ENCODE measurements at places on chromosomes 2 and 18.

- no peak for DNase-seq
Measured at GRCh38 chr2:233828546-233829192, 25.7 kb downstream of the HJURP start.

GRCh38 chr2:67399831-67400489, 2.8 kb downstream of the ETAA1 start:
- no peak for DNase-seq

GRCh38 chr18:36634573-36635216, 194.1 kb downstream of the TPGS2 start:
- no peak for DNase-seq

- no peak for DNase-seq
Measured at GRCh38 chr2:211216221-211216620, 659.8 kb downstream of the CPS1 start.

- no peak for DNase-seq
Measured at GRCh38 chr2:224908818-224909217, 133.4 kb downstream of the DOCK10 start.

DNA sequence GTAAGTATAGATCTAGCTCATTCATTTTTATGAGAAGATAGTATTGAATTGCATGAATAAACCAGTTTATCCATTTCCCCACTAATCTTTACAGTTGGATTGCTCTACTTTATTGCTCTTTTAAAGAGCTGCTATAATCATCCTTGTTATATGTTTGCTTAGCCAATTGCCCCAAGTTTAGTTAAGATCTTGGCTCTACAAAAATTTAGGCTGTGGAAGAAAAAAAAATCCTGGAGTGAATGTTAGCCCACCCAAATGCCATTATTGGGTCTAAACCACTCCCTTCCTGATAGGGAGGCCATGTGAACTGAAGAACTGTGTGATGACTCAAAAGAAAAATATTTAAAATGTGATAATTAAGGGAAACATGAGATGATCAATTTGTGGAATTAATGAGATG, 2.9 kb downstream of the ALS2 start:
- no peak for DNase-seq

DNA sequence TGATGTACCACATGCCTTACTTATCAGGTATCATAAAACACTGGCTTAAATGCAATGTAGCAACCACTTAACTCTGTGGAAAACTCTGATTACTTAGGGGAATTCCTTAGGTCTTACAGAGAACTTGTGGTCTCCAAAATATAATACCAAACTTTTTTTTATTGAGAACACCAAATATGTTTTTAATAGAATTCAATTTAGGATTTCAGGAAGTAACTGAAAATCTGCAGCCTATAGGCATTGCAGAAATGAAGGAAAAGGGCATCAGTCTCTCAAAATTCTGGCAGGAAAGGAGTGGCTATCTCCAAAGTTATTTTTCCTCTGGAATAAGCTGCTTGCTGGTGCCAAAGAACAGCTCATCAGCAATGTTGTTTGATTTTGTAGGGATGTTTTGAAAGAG, 105.3 kb upstream of the UGP2 start:
- no peak for DNase-seq

GRCh38 chr18:22702806-22703205, 230.3 kb upstream of the RBBP8 start:
- no peak for DNase-seq

GRCh38 chr2:239602290-239603282, 201.8 kb upstream of the HDAC4 start:
- no peak for DNase-seq

GRCh38 chr18:79560861-79561210, 118.8 kb upstream of the CTDP1 start:
- DNase-seq = no peak

DNA sequence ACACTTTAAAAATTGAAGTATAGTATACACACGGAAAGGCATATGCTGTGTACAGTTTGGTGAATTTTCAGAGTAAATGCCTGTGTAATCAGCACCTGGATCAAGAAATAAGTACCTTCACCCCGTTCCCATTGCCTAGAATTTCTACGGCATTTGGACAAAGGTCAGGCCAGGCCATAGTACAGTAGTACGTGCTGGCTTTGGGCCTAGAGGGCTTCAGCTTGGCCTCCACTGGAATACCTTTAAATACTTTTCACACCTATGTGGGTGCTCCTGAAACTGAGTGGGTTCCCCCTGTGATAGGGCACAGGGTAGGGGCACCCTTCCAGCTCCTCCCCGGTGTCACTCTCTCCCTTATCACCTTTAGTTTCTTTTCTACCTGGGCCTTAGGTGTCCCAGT, 26.5 kb downstream of the TET3 start:
- DNase-seq = no peak

- DNase-seq = no peak
Measured at GRCh38 chr18:69518989-69519388, 118.3 kb downstream of the DOK6 start.

DNA sequence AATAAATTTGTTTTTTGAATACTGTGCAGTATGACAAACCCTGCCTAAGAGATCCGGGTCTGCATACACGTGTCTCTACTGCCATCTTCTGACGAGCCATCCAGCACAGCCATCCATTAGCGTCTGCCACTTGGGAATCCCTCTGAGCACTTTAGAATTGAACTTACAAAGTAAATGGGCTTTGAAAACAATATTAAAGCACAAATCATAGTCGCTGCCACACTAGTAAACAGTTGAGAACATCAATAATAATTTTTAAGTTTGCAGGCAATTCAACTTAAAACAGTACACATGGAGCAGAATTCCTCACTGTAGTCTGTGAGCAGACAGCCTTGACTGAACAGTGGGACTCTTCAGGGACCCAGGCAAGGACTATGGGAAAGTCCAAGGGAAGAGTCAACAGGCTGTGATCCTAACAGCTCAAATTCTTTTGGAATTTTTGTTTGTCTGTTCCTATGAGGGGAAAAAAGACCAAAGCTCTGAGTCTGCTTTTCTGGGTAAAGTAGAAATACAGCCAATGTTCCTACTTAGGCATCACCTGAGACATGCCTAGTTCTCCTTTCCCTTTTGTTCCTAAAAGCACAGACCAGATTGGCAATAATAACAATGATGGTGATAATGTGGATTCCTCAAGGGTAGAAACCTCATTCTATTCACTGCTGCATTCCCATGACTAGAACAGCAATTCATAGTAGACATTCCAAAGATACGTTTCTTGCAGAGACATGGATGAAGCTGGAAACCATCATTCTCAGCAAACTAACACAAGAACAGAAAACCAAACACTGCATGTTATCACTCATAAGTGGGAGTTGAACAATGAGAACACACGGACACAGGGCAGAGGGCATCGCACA, 92.9 kb downstream of the MREG start:
- peak; percentile 19 for DNase-seq

DNA sequence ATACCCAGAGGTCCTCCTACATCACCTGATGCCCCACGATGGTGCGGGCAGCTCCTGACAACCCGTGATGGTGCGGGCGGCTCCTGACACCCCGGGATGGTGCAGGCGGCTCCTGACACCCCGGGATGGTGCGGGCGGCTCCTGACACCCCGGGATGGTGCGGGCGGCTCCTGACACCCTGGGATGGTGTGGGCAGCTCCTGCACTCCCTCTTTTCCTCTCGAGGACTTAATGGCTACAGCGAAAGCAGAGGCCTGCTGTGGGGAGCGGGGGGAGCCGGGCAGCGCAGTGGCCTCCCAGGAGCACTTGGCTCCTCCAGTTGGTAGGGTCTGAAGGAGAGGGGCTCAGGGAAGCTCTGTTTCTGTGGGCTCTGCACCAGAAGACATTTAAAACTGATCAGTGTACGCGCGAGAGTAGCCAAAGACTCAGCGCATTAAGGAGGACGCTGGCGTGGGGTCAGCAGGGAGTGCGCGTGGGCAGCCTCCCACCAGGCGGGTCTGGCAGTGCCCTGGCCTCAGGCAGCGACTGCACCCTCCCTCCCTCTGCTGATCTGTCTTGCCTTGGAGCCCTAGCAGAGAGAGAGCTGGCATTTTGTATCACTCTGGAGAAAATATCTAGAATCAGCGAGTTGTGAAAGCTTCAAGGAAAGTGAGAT, 464.5 kb upstream of the MYT1L start:
- DNase-seq = no peak

DNA sequence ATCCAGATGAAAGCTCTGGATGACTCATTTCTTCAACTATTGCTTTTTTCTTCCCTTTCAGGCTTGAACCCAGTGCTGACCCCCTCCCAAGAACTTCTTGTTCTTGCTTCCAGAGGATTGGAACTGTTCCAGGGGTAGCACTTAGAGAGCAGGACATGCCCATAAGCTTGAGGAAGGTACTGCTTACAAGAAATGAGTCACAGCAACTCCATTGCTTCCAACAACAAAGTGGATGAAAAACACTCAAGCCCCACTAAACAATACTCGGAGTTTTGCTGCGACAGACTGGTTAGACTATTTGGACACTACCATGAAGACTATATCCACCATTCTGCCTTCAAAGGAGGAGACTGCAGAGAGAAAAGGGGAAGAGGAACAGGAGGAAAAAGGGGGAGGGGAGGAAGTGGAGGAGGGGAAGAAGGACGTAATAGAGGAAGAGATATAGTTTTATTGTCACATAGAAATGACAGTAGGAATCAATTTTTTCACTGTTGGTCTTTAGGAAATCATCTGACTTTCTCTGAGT, 1.6 kb upstream of the EPC2 start:
- DNase-seq = no peak

DNA sequence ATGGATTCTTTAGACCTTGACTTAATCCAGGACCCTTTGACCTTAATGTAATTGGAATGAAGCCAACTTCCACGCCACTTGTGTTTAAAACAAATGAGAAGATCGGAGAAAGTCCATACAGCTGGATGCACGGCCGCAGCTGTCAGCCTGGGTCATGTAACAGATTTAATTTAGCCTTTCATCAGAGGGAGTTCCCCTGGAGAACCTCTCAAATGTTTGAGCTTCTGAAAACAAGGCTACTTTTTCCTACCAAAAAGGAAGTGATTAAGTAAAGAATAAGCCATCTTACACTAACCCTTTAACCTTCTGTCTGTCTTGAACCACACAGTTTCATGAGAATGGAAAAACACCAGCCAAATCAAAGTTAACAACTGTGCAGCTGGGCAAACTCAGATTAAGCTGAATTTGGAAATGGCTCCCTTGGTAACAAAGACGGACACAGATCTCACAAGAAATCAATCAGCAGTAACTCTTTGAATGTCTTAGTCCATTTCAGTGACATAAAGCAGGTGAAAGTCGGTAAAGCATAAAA, 103.6 kb downstream of the DOCK10 start:
- DNase-seq = peak; percentile 7

GRCh38 chr2:184562532-184562931, 35.8 kb upstream of the ZNF804A start:
- no peak for DNase-seq

DNA sequence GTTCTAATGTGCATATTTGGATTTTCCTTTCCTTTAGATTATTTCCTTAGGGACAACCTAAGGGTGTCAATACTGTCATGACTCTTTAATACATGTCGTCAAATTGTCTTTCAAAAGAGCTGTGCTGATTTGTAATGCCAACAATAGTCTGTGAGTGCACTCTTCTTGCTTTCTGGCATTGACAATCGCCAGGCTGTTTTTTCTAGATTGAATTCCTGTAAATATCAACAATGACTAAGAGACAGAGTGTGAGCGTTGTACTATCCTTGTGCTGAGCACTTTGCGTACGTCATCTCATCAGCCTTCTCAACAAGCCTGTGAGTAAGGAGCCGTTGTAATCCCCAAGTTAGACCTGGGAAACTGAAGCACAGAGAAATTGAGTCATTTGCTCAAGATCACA, 96.0 kb downstream of the ACOXL start:
- DNase-seq = no peak

DNA sequence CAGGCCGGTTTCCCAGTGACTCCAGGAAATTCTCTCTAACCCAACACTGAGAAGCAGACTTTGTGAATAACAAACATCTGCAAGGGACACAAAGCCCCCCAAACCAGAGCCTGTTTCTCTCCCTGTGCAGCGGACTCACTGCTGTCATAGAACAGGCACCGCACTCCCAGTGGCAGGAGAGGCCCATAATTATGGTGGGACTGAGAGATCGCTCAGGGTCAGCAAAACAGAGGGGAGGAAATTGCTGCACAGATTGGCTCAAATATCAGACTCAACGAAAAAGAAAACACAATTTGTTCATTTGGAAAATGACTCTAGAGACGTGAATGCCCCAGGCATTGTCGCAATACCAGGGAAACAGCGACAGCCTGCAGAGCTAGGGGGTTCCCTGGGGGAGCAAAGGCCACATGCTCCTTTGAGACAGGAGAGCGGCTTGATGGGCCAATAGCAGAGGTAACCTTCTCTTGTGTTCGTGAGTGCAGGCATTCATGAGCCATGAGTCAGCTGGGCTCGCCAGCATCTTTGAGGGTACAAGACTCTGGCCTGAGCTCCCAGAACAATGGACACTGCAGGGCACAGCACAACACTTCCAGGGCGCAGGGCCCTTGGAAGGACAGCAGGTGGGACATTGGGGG, 143.3 kb upstream of the KLHL29 start:
- DNase-seq = no peak

DNA sequence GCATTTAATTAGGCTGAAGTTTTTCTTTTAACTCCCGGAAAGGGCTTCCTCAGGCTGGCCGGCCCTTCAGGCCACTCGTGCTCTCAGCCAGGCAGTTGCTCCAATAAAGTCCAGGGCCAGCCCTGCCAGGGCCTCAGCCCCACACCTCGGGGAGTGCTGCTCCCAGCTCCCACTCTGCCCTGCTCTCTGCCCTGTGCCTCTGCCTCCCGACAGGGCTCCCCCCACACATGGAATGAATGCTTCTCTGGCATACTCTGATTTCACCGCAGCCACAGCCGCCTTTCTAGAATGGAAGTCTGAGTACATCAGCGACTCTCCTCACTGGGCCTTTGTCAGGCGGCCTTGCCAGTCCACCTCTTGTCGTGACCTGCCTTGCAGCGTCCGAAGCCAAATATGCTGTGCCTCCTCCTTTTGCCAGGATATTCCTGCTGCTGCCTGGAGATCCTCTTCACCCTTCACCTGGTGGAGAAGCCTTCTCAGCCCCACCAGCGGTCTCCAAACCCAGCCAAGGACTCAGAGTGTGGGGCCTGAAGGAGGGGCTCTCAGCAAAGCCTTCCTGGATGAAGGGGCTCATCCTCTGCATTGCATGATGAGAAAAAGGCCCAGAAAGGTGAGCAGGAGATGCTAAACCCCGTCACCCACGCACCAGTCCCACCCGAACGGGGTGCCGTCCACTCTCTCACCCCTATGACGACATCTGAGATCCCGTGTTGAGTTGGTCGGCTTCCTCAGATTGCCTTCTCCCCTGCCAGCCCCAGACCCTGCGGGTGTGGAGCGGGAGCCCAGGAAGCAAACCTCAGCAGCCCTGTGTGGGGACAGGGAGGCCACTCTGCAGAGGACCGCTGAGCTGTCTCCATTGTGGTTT, 472.7 kb upstream of the HS6ST1 start:
- no peak for DNase-seq

DNA sequence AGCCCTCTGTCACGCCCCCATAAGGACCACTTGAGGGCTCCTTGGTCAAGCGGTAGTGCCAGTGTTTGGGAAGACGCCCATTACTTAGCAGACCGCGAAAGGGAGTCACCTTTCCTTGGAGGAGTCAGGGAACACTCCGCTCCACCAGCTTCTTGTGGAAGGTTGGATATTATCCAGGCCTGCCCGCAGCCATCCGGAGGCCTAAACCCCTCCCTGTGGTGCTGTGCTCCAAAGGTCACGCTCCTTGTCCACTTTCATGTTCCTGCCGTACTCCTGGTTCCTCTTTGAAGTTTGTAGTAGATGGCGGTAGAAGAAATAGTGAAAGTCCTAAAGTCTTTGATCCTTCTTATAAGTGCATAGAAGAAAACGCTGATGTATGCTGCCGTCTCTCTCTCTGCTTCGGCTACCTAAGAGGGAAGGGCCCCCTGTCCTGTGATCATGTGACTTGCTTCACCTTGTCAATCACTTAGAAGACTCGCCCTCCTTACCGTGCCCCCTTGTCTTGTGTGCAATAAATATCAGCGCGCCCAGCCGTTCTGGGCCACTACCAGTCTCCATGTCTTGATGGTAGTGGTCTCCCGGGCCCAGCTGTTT, 1.7 kb upstream of the CATIP start:
- no peak for DNase-seq

Data from NCI-H524 treated with DMSO at 0.1 percent for 48 hours (cell line).